Kidney (tissue), 22 donors: ENCODE measurements at places on chromosomes 4 and X. TPM values are rescaled to one million over a fixed set of nuclear protein-coding genes. Genes with fewer than 3 reads are reported as not detected.

FAM47A gene
- total RNA-seq = not detected

AMBN gene
- total RNA-seq = not detected

C4orf50 gene
- 0.16 TPM for total RNA-seq

DNA sequence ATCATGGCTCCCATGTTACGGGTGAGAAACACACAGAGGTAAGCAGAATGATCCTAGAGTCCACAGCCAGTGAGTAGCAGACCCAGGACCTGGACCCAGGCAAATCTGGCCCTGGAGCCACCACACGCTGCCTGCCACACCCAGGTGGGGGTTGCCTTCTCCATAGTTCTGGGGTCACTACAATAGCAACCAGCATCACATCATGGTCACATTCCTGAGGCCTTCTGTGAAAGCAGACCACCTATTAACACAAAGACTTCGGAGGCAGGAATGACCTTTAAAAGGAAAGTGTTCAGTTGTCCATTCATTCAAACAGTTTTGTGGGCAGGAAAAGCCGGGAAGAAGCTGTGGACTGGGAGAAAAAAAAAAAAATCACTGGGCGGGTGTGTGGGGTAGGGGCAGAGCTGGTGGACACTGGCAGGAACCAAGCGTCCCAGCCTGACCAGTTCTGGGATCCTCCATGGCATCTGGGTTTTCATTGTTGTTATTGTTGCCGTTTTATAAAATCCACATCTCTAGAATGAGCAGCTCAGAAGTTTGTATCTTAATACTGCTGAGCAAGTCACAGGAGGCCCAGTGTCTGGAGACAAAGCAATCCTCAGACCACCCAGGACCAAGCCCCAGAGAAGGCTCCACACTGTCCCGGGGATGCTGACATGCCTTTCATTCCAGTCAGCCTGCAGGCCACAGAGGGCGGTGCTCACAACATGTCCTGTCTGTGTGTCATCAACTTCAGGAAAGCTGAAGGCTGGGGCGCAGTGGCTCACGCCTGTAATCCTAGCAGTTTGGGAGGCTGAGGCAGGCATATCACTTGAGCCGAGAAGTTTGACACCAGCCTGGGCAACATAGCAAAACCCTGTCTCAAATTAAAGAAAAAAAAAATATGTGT is 67.0 kb downstream of the SEL1L3 start:
- no peaks in the 10 kb centered on the region for H3K27me3 ChIP-seq
- DNase-seq = no peak
- no peaks in the 10 kb centered on the region for H3K4me1 ChIP-seq

- no peak overlapping the region for H3K4me3 ChIP-seq
- H3K27me3 ChIP-seq = no peaks in the 10 kb centered on the region
These were observed 27.2 kb downstream of the SLC39A8 start for GRCh38 chr4:102318105-102318504.

RPS3A gene
- total RNA-seq = 1,658 TPM

DNA sequence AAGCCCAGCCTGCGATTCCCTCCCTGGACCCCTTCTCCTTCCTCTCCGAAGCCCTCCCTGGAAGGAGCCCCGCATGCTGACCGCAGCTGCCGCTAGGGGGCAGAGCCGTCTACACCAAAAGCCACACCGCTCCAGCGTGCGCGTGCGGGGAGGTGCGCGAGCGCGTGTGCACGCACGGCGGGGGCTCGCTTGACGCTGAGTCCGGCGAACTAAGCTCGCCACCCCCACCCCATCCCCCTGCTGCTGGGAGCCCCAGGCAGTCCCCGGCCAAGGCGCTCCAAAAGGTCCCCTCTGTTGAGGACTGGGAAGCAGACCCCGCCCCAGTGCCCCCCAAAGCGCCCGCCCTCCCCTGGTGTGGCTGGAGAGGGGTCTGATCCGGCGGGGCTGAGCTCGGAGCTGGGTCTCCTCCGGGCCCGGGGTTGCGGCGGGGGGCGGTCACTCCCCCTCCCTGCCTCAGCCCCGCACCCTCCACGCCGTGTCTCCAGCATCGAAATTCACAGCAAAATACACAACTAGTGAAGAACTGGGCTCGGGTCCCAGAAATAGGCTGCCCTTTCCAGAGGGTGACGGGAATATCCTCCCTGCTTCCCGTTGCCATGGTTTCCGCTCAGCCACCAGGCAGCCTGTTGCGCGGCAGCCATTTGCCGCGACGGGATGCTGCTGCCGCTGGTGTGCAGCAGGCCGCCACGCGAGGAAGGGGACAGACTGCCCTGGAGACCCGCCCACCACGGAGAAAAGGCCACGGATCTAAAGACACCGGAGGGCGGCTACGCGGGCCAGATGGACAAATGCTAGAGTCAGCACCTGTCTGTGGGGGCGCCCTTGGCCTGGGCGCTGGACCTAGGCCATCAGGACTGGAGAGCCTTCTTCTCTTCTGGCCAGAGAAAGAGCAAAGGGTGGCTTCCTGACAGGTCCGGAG is 11.2 kb upstream of the CCNQ start:
- H3K27ac ChIP-seq = peak overlapping the region; percentile 86
- peak overlapping the region; percentile 12 for H3K4me3 ChIP-seq
- DNase-seq = peak; percentile 89
- no peaks in the 10 kb centered on the region for H3K27me3 ChIP-seq

ANXA5 gene
- 302 TPM for total RNA-seq

RPS6KA6 gene
- 12.1 TPM for total RNA-seq

ARAP2 gene
- total RNA-seq = 33.5 TPM

- H3K4me3 ChIP-seq = no peak overlapping the region
- no peaks in the 10 kb centered on the region for H3K36me3 ChIP-seq
- H3K4me1 ChIP-seq = no peaks in the 10 kb centered on the region
- H3K27me3 ChIP-seq = no peaks in the 10 kb centered on the region
- no peak for DNase-seq
These were observed 562.9 kb downstream of the KCNIP4 start for GRCh38 chr4:21385706-21386105.

DNA sequence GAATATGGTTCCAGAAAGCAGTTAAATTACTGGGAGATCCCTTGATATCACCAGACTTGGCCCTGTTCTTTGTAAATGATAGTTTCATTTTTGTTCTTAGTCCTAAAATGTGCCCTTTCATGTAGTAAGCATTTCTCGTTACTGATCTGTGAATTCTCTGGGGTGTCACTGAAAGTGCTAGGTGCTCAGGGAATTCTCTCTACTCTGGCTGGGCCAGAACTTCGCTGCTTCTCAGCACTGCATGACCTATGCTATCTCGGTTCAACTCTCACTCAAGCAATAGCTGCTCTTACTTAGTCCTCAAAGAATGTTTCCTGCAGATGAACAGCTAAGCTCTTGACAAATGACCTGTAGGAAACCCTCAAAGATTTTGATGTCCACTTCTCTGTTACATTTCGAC is 1144.3 kb downstream of the ADGRL3 start:
- no peaks in the 10 kb centered on the region for H3K4me1 ChIP-seq
- DNase-seq = no peak
- H3K27ac ChIP-seq = no peak overlapping the region
- no peaks in the 10 kb centered on the region for H3K36me3 ChIP-seq

DNA sequence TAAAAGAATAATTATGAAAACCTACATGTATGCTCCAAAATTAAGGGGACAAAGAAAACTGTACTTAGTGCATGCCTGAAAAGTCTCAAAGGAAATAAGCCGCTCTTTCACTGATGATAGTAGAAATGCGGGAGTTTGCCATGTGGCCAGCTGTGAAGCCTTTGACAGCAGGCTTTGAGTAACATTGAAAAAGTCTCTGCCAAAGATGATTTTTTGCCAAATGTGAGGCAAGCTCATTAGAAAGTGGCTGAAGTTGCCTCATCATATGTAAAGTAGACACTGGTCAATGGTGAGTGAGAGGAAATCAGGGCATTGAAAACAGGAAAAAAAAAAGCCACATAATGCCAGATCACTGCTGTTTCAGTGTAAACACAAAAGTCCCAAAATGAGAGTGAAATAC is 2360.1 kb downstream of the PCDH7 start:
- H3K4me1 ChIP-seq = no peaks in the 10 kb centered on the region
- H3K4me3 ChIP-seq = no peak overlapping the region
- DNase-seq = no peak
- H3K27me3 ChIP-seq = no peaks in the 10 kb centered on the region
- H3K36me3 ChIP-seq = no peaks in the 10 kb centered on the region
- H3K27ac ChIP-seq = no peak overlapping the region

PDLIM3 gene
- total RNA-seq = 19.6 TPM

SERTM2 gene
- total RNA-seq = 0.35 TPM

GRCh38 chr4:35760807-35761206 is 483.5 kb downstream of the ARAP2 start:
- no peaks in the 10 kb centered on the region for H3K4me1 ChIP-seq
- no peak overlapping the region for H3K27ac ChIP-seq
- no peaks in the 10 kb centered on the region for H3K27me3 ChIP-seq
- DNase-seq = no peak
- no peaks in the 10 kb centered on the region for H3K36me3 ChIP-seq

FGA gene
- 6.1 TPM for total RNA-seq

PCDH10 gene
- 5.5 TPM for total RNA-seq

EGF gene
- 3.3 TPM for total RNA-seq

APLN gene
- 0.31 TPM for total RNA-seq

DNA sequence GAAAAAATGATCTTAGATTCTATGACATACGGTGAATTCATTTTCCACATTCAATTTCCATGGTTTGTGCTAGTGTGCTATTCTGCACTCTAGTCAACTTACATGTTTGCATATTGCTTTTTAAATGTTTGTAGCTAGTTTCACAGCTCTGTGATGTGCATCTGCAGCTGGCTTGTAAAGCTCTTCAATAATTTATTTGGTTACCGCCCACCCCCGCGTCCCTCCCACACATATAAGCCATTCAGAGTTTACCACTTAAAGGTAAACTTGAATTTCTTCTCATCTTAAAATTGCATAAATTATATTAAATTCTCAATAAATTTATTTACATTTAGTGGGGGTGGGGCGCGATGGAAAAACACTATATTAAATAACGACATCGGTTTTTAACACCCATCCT is 291 bp upstream of the NBDY start:
- no peaks in the 10 kb centered on the region for H3K4me1 ChIP-seq
- no peaks in the 10 kb centered on the region for H3K36me3 ChIP-seq
- DNase-seq = peak; percentile 68

- DNase-seq = no peak
- no peaks in the 10 kb centered on the region for H3K27me3 ChIP-seq
These were observed 1.5 kb upstream of the PAQR3 start for GRCh38 chr4:78940752-78941151.

DNA sequence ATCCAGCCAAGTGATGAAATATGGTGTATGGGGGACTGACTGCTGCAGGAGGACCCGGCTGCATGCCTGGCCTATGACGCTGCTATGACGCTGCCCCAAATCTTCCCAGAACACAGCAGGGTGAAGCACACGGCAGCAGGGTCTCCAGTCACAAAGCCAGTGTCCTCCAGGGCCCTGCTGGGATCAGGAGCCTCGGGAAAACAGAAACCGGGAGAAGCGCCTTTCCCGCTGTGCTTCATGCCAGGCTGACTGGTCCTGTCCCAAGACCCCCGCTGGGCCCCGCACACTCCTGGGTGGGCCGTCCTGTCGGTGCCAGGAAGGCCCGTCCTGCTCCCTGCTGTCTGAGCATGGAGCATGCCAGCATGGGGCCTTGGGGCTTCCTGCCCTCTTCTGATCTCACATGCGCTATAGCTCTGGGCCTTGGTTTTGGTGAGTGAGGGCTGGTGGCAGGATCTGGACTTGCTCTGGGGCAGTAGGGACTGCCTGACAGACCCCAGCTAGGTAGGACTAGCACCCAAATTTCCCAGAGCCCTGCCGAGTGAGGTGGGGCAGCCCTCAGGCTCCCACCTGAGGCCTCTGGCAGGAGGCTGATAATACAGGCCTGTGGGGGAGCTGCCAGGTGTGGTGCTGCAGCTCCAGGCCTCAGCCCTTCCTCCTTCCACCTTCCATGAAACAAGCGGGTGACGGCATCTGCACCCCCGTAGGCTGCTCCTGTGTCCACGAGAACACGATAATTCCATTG is 64.0 kb downstream of the ACOX3 start:
- no peak for DNase-seq
- no peaks in the 10 kb centered on the region for H3K36me3 ChIP-seq
- no peak overlapping the region for H3K27ac ChIP-seq
- H3K27me3 ChIP-seq = no peaks in the 10 kb centered on the region

DNA sequence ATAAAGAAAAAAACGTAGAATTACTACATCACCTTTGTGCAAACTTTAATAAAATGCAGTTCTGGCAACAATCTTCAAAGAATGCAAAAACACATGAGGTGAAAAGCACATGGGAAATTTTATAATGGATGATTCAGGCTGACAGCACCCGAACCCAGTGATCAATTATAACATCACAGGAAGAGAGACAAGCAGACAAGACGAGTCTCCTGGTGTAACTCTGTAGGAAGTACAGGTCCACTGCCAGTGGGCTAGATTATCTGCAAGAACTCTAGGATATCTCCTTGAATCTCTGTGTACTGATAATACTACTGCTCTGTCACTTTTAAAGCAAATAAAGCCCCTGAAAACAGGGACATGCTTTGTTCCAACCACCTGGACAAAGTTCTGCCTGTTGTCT is 58.9 kb upstream of the NXF3 start:
- H3K4me1 ChIP-seq = no peaks in the 10 kb centered on the region
- H3K36me3 ChIP-seq = no peaks in the 10 kb centered on the region
- DNase-seq = no peak
- H3K27me3 ChIP-seq = no peaks in the 10 kb centered on the region

- H3K4me1 ChIP-seq = no peaks in the 10 kb centered on the region
- DNase-seq = no peak
- H3K27ac ChIP-seq = peak overlapping the region; percentile 43
- no peaks in the 10 kb centered on the region for H3K36me3 ChIP-seq
- no peak overlapping the region for H3K4me3 ChIP-seq
These were observed 44.2 kb downstream of the MID1 start for GRCh38 chrX:10576186-10576585.

TRIM2 gene
- total RNA-seq = 122 TPM

DNA sequence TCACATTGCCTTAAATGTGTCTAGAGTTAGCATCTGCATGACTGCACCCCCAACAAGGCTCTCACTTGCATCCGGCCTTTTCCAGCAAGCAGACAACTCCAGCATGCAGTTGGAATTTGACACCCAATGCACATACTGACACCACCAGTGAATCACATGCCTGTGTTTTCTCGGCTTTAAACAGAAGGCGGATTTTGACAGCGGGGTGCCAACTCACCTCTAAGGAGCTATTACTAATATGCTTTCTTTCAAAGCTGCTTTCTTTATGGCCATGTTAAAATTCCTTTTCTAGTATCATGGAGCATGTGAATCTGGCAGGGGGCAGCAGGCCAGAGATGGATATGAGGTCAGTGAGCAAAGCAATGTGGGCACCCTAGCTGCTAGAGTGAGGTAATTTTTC is 78.0 kb upstream of the CLNK start:
- H3K4me3 ChIP-seq = no peak overlapping the region
- H3K4me1 ChIP-seq = no peaks in the 10 kb centered on the region
- no peaks in the 10 kb centered on the region for H3K27me3 ChIP-seq
